Stimulated activated CD8-positive, alpha-beta memory T cell treated with anti-CD3 and anti-CD28 coated beads, Interleukin-12 subunit alpha, Interleukin-12 subunit beta, amount 100 ng/mL, for 1 hour (primary cell): ENCODE measurements at places on chromosomes 4 and X.

GRCh38 chrX:76148753-76149152, 24.1 kb upstream of the PBDC1 start:
- no peak for DNase-seq

DNA sequence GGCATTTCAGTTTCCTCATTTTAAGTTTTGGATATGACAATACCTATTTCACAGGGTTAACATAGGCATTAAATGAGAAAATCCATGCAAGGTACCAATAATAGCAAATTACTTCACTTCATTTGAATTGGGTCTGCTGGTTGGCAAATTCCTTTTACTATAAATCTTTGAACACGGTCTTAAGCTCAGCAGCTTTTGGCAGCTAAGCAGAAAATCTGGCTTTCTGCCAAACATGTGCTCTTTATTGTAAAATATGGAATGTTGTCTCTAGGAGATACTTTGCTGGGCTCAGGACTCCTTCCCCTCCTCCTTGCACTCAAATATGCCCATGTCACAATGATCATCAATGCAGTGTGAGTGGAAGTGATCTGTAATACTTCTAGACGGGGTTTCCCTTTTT, 16.8 kb upstream of the DMP1 start:
- no peak for DNase-seq

DNA sequence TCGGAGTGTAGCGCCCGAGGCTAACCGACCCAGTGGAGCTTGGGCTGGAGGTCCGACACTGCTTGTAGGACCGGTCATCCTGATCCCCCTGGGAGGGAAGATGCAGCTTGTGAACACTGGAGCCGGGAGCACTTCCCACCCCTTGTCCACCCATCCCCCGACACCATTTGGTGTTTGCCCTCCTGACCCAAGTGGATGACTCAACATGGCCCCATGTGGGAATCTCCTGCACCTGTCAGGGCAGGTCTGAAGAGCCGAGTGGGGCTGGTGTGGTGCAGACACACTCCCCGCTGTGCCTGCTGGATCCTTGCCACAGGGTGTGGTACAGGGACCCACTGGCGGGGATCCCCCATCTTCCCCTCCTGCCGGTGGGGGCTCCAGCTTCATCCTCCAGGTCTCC, 90.0 kb upstream of the AFAP1 start:
- no peak for DNase-seq

DNA sequence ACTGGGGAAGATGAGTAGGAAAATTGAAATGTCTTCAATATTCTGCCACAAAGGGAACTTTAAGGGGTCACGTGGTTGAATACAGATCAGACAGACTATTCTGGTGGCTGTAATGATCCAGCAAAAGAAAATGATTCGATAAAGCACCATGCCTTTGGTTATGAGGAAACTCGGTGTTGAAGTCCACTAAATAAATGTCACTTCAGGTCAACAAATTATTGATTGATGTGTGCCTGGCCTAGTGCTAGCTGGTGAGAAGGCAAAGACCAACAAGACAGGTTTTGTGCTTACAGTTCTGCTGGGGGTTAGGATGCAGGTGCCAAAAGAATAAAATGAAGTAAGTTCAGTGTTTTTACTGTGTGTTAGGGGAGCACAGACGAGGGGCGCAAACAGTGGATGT, 142.5 kb downstream of the STAG2 start:
- DNase-seq: no peak

DNA sequence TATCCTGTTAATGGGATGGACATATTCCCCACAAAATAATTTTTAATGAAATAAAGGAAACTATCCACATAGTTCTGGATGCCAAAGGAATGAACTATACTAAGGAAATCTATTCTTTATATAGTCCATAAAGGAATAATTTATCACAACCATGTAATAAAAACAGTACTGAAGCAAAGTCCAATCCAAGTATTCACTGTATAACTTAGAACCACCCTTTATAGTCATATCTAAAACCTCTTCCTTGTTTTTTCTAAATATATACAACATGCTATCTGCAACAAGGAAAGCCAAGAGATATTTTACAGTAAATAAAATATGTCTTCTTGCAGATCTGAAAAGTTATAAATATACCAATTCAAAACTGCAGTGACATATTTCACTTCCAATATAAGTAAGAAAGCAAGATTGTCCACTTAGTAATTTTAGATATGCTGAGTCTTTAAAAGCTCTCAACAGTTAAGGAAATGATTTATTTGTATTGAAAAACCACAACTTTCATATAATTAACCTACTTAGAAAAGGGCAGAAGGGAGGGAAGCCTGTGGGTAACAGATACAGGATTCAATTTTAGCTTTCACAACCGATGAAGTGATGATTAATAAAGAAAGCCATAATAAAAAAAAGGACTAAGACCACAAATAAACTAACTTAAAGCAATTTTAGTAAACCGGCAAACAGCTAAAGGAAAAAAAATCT, 8.0 kb downstream of the NR3C2 start:
- no peak for DNase-seq

- DNase-seq: no peak
Measured at GRCh38 chrX:152927858-152928760, 30.2 kb downstream of the ZNF185 start.

GRCh38 chr4:174120446-174121295, 162.8 kb downstream of the FBXO8 start:
- no peak for DNase-seq

- no peak for DNase-seq
Measured at GRCh38 chrX:10854594-10854993, 234.2 kb upstream of the MID1 start.

DNA sequence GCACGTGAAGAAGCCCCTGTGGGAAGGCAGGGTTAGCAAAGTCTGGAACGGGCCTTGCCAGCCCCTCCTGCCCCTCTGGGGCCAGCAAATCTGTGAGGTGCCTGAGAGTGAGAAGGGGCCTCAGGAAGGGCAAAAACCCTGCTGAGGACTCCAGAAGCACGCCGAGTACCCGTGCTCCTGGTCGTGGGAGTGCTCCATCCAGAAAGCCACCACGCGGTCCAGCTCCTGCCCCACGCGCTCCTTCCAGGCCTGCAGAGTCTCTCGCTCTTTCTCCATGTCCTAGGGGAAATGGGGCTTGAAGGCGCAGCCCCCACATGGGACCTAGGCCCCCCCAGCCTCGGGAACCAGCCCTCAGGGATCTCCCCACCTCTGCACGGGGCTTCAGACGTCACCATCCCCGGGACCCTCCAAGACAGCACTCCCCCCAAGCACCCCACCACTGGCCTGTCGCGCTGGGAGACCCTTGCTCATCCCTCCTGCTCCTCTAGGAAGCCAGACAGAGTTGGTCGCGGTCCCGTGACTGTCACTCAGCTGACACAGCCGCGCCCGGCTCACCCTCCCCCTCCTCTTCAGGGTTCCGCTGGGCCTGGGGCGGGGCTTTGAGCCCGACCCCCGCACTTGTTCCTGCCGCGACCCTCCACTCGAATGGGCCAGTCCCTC, at the start of gene RENBP:
TSS of gene RENBP (minus strand) at position 504 of the 660 bp plus-strand sequence. CDS start at position 471, 33 bp downstream.
- no peak for DNase-seq

DNA sequence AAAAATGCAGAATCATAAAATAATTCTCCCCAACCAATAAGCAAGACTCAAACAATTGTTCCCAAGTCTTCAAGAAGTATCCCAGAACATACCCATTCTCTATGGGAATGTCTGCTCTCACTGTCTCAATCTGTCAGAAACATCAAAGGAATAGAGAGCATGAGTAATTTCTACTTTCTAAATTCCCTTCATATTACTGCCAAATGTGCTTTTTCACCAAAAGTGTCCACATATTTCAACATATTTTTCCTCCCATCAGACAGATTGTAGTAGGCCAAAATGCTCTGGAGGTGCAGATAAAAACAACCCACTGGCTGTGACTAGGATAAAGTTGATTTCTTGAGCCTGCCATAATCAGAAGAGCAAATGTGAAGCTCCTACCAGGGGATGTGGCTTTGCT, 692.0 kb upstream of the FAM241A start:
- no peak for DNase-seq

GRCh38 chrX:15151267-15152186, 118.4 kb downstream of the ASB9 start:
- no peak for DNase-seq
